Osteocyte (in vitro differentiated cells): ENCODE measurements at places on chromosomes 16 and 17. TPM values are rescaled to one million over a fixed set of nuclear protein-coding genes. Genes with fewer than 3 reads are reported as not detected.

GRCh38 chr17:12041312-12041711, 20.6 kb downstream of the MAP2K4 start:
- DNase-seq, result no peak

- DNase-seq, result no peak
These were observed 2.9 kb downstream of the PERCC1 start for GRCh38 chr16:1433756-1434155.

DNA sequence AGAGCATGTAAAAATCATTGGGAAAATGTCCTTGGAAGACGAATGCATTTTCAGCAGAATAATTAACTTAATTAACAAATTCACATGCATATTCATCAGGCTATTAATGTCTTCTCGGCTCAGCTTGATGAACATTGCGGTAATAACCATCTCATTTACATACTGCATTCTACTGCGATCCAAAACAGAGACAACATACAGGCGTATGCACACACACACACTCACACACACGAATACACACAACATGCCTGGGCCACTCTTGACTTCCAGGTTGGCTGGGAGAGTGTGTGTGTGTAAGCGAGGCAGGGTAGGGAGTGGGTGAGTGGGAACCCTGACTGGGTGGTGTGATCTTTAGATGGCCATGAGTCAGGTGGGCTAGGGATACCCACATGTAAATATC, 44.7 kb downstream of the NEUROD2 start:
- no peak for DNase-seq

DNA sequence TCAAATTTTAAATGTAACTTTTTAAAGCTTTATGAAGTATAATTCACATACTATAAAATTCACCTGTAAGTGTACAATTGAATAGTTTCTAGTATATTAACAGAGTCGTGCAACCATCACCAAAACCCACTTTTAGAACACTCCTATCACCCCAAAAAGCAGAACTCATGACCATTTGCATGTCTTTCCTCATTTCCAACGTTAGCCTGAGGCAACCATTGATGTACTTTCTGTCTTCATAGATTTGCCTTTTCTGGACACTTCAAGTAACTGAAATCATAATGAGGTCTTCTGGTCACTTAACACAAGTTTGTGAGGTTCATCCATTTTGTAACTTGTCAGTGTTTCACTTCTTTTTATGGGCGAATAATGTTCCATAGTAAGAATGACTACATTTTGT, 33.2 kb downstream of the METTL16 start:
- no peak for DNase-seq

DNA sequence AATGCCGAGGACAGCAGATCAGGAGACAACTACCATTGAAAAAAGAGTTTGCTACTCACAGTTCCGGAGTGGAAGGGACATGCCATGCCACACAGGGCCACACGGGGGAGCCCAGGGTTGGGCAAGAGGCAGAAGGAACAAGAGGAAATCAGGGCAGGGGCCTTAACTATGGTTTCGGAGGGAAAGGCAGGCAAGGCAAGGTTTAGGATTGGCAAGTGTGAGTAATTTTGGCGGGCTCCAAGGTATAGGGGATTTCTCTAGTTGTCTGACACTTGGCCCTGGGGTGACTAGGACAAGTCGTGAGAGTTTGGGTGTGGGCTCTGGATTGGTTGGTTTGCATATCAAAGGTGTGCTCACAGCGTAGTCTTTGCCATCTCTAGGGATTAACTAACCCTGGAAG, 27.0 kb upstream of the NTN1 start:
- DNase-seq, result peak; percentile 88

DNA sequence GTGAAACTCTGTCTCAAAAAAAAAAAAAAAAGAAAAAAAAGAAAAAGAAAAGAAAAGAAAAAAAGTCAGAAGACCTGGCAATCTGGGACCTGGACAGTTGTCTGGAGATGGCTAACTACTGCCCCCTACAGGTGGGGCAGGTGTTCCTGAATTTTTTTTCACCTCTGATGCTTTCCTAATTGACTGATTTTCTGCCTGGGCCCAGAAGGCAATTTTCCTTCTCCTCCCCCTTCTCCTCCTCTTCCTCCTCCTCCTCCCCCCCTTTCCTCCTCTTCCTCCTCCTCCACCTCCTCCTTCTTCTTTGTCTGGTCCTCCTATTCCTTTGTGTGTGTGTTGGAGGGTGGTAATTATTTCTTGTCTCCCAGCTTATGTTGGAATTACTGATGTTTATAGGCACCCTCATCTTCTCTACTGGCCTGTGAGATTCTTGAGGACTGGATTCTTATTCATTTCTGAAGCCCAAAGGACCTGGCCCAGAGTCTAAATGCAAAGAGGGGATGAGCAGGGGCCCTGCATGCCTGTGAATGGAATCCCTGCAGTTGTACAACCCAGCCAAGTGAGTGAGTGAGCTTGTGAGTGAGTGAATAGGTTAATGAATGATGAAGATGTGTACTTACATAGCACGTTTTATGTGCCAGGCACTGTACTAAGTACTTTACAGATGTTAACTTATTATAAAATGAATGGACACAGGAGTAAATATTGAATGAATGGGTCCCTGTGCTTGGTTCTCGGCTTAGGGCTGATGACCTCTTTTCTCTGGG, 26.9 kb downstream of the IRX5 start:
- DNase-seq, result no peak

DNA sequence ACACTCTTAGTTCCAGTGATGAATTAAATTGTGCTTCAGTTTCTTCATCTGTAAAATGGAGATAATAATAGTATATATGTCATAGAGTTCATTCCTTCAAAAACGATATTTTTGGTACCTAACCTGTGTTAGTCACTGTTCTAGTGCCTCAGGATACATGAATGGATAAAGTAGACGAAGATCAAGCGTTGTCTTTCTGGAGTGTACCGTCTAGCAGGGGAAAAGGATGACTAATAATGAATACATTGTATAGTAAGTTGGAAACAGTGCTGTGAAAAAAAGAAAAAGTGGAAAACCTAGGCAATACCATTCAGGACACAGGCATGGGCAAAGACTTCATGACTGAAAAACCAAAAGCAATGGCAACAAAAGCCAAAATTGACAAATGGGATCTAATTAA, 8.6 kb downstream of the KRT10 start:
- DNase-seq, result no peak

- DNase-seq, result no peak
These were observed 134.7 kb upstream of the ELAC2 start for GRCh38 chr17:13152501-13152900.

DNA sequence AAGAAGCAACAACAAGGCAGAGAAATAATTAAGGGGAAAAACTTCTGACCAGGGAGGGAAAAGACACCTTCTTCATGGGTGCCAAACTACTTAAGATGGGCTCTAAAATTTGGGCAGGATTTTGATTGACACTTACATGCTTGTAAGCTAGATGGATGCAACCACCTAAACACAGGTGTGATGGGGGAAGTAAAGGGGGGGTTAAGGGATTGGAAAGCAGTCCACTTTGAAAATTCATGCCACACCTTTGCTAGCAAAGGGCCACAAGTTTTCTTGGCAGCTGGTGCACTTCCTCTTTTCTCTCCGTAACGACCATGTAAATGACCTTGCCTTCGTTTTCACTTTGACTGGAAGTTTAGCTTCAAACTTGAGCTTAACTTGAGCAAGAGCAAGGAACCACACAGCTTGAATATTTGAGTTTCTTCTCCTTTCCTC, 14.3 kb upstream of the PRKAR1A start:
- DNase-seq, result no peak

DNA sequence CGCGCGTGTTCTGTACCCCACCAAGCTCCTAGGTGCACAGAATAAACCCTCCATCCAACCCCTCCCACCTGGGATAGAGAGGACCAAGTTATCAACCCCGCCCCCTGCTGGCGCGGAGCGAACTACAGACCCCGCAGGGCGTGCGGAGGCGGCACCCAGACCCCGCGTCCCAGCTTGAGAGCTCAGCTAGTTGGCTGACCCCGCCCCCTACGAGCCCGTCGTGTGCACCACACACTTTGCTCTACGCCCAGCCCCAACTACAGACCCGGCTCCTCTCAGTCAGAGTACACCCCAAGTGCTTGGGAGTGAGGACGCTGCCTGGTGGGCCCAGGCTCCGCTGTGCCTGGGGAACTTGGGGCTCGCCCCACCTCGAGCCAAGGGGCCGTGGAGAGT, 1.5 kb downstream of the GRIN2A start:
- DNase-seq, result no peak

DNA sequence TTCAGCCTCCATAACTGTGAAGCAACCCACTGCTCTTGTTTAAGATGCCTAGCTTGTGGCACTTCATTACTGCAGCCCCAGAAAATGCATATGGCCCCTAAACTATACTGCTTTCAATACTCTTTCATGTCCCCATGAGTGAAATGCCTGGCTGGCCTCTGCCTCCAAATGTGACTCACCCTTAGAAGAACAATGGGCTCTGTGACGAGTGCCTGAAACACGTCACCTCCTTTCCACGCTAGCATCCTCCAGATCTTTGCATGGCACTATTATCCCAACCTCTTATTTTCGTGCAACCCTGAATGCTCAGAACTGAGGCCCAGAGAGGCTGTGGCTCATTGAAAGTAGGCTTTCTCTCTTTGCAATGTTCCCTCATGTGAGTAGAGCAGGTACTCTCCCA, 233.1 kb downstream of the CBLN1 start:
- DNase-seq, result no peak

GRCh38 chr17:31052187-31052889, 42.4 kb upstream of the NF1 start:
- DNase-seq, result peak; percentile 87

- DNase-seq, result no peak
These were observed 31.8 kb downstream of the TMEM235 start for GRCh38 chr17:78263063-78263735.

GRCh38 chr16:11082860-11083388, 138.6 kb downstream of the CLEC16A start:
- no peak for DNase-seq

DNA sequence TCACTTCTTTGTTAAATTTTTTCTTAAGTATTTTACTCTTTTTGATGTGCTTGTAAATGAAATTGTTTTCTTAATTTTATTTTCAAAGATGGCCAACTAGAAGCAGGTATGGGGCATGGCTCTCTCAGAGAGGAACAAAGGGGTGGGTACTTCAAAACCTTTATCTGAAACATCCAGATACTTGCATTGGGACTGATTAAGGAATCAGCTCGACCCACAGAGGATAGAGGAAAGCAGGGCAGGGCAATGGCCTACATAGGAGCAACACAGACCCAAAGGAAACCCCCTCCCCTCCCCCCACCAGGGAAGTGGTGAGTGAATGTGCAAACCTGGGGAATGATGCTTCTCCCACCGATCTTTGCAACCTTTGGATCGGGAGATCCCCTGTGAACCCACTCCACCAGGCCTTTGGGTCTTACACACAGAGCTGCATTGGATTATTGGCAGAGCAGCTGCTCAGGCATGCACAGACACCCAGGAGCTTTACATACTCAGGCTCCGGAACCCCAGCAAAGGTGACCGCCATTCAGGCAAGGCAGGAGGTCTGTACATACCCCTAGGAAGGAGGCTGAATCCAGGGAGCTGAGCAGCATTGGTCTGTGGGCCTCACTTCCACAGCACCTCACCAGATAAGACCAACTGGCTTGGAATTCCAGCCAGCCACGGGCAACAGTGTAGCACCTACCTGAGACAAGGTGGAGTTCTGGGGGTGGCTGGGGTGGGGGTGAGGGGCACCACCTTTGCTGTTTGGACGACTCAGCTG, 3.0 kb upstream of the CCR7 start:
- no peak for DNase-seq

DNA sequence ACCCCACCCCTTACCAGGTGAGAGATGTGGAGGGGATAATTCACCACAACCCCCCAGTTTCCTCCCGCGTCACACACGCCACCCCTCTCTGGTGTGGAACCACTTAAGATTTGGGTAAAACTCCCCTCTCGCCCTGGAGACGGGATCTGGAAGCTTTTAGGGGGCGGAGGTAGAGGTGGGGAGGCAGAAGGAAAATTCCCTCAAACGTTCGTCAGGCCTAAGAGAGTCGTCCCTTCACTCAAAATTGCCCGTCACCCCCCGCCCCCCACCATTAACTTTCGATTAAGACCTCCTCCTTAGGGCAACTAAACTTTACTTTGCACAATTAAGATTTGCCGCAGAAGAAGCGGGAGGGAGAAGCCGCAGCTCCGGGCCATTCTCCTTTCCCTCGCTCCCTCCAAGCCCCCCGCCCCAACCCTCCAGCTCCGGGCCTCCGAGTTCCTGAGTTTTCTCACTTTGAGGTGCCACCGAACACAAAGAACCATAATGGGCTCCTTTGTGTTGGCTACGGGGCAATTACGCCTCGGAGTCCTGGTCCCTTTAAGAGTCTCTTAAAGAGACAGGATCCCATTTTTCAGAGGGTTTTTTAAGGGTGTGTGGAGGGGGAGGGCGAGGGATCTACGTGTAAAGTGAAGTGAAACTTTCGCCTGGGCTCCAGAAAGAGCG, 985 bp upstream of the FZD2 start:
- no peak for DNase-seq

DNA sequence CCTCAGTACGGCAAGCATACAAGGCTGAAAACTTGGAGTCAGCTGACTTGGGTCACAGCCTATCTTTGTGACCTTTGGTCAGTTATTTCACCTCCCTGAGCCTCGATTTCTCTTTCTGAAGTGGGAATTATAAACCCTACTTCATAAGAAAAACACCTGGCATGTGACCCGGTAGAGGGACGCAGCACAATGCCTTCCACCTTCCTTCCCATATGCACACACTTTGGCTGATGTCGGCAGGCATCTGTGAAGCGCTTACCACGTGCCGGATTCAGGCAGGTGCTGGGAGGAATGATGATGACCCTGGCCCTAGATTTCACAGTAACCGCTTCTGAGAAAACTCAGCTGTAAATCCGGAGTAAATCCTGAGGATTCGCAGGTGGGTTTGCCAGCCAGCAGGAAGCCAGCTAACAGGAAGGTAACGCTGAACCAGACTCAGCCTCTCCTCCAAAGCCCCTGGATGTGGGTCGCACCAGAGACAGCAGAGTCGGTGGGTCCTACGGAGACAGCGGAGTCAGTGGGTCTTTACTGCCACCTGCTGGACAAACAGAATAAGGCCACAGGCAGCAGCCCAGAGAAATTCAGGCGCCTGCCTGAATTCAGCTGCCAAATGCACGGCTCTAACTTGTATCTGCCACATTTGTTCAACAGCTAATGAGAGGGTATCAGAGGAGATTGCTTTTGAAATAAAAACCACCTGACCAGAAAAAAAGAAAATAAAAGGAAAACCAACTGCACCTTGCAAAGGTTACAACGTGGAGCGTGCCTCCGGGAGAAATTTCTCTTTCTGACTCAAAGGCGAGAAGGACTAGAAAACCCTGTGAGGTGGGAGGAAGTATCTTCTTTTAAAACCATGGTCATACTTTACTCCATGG, 16.6 kb downstream of the COPRS start:
- DNase-seq, result peak; percentile 89

DNA sequence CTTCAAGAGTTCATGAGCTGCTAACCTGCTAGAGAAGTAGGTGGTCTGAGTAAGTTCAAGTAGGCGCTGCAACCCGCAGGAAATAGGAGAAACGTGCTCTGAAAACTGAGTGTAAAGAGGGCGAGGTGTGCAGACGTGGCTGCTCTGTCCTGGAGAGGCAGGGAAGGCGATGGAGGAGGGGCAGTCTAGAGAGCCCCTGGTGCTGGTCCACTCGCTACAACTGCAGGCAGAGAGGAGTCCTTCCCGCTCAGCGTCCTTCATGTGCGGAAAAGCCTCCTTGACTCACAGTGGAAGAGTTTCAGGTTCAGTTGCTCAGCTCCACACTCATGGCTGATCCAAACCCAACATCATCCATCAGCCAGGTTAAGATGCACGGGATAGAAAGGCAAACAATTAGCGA, 12.1 kb downstream of the ABCA3 start:
- DNase-seq, result no peak

Gene PNMT
- 1.9 and 2.4 TPM in 2 replicates for total RNA-seq

Gene MYADML2
- total RNA-seq, result not detected in 2 replicates

Gene GPR179
- 0.13 TPM in 1 of 2 replicates, not detected in the other for total RNA-seq

Gene TPPP3
- total RNA-seq, result 1.4 and 1.5 TPM in 2 replicates

Gene MEFV
- total RNA-seq, result not detected in 2 replicates

Gene NTN3
- 1.4 and 1.8 TPM in 2 replicates for total RNA-seq

Gene CES1
- not detected in 2 replicates for total RNA-seq

Gene TERF2IP
- total RNA-seq, result 65.8 and 66.4 TPM in 2 replicates
